ENCODE measurements at places on chromosomes 4 and X.

DNA sequence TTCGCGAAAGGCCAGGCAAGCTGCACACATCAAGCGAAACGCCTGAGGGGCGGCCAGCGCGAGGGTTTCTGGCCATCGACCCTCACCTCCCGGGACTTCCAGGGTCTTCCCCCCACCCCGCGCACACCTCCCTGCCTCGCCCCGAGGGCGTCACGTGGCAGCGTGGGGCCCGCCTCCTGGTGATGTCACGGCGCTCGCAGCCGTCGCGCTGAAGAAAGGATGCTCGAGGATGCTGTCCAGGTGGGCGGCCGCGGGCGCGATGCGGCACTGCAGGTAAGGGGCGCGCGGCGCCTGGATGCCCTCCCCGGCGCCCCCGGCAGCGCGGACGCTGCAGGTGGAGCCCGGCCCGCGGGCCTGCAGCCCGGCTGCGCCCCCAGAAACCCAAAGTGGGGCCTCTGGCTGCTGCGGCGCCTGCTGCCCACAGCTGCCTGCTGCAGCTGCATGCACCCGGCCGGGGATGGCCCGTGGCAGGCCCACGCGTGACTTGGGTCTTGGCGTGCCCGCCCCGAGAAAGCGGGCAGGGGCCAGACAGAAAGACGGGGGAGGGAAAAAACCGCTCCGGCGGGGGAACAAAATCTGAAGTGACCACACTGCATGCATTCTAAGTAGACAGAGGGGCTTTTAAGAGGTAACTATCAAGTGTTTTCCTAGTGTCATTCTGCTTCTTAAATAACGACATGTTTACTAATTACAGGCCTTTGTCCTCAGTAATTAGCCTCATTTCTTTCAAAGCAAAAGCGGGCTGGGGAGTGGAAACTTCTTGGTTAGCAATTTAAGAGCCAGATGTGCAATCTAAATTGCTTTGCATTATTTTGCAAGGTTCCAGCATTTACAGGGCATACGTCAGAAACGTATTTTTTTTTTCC, 1.7 kb downstream of the CLCN4 start:
- DNase-seq = no peak

GRCh38 chrX:43971966-43972961, 926 bp downstream of the NDP start:
- DNase-seq = no peak

DNA sequence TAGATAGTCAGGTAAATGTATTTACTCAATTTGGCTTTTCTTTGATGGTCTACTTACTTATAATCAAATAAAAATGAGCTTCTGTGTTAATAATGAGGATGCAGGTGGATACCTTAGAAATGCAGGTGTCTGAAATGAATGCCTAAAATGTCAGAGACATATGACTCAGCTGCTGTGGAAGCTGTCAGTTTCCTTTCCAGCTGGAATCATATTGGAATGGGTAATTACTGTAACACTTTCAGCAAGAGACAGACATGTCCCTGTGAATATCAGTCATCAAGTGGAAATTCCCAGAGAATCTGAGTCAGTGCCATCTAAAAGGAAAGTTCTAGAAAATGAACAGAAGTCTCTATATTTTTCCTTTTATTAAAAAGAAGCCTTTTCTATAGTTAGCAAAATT, 783.0 kb upstream of the AADAT start:
- DNase-seq = no peak

DNA sequence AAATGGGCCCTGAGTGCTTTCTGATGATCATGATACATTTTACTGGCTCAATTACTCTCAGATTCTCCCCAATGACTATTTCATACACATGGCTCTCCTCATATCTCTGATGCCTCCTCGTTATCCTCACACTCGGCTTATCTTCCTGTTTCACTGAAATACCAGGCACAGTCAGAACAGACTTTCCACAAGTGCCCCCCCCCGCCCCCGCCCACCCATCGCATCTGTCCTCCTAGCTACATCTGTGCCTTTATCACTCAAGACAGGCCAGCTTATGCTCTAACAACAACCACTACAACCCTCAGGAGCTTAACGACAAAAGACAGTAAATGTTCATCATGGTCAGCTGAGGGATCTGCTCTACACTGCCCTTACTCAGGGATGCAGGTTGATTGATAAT, 610.6 kb upstream of the DIPK2B start:
- DNase-seq = no peak

DNA sequence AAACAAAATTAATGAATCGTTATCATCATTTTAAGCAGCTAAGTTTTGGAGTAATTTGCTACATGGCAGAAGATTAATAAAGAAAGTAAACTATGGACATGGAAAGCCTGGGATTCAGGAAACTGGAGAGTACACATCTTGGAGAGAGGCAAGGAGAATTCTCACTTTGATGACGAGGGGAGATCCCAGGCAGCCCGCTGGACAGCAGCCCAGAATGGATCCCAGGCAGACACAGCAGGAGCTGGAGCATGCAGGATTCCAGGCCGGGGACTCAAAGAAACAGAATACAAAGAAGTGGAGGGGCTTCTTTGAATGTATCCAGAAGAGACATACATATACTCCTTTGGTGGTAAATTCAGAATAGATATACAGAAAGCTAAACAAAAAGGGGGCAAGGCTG, 118.0 kb upstream of the ATP6AP2 start:
- no peak for DNase-seq

DNA sequence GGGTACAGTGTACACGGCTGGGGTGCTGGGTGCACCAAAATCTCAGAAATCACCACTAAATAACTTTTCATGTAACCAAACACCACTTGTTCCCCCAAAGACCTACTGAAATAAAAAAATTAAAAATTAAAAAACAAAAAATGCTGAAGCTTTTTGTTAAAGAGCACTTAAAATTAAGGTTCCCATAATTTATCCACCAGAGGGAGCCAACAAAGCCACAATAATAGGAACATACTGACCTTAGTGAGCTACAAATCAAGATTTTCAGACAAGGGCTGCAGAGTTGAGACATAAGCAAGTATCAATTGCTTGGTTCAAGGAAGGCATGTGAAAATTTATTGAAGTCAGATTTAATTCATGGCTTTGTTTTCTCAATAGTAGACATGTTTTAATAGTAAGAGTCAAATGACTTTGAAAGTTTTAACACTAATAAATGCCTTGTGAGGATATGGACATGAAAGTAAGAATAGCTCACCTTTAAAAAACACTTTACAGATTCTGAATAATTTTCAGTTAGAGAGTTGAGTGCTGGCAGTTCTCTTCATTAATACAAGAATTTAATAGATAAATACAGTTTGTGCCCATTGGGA, 43.0 kb upstream of the SCOC start:
- DNase-seq = no peak

- DNase-seq = no peak
Measured at GRCh38 chr4:1583051-1583785, 100.9 kb downstream of the FAM53A start.

DNA sequence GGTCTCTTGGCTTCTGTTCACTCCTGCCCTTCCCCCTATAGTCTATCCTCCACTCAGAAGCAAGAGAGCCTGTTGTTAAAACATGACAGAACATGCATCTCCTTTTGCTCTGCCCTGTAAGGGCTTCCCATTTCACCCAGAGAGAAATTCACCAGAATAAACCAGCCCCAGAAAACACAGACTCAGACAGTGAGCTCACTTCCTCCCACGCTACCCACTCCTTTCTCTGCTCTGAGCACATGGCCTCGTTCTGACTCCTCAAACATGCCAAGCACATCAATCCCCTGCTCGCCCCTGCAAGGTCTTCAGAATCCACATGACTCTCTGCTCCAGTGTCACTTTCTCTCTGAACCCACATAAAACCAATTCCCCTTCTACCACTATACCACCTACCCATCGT, 50.4 kb downstream of the MID1 start:
- DNase-seq = no peak

DNA sequence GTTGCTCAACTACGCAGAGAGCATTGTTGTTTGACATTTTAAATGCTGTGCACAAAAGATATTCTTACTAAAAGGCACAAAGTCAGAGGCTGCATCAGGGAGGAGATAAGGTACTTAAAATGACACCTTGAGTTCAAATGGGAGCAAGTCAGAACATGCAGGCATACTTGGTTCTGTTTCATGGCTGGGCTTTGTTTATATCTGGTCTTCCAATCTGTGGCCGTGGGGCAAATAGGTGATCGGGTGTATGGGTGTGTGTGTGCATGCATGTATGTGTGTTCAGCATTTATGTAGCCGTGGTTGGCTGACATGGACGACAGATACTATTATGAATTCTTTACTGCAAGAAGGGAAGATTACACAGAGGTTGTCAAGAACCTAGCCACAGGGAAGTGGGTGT, 106.1 kb downstream of the RASL11B start:
- no peak for DNase-seq
